LNCaP clone FGC (cell line): ENCODE measurements at places on chromosomes 4 and X.

DNA sequence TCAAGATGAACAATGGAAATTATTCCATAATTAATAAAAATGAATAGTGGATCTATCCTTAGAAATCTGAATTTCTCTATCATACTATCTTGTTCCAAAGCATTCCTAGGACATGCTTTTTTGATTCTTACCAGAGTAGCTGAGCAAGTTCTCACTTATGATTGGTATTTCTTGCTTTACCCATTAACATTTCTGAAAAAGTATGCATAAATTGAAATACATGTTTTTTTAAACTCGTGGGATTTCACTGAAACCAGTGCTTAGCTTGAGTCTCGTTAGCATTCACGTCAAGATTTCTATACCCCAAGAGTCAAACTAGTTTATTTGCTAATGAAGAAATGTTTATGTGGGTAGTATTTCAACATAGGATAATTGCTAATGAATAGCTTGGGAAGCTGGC is 89.0 kb downstream of the ELOVL6 start:
- DNase-seq, result no peak

DNA sequence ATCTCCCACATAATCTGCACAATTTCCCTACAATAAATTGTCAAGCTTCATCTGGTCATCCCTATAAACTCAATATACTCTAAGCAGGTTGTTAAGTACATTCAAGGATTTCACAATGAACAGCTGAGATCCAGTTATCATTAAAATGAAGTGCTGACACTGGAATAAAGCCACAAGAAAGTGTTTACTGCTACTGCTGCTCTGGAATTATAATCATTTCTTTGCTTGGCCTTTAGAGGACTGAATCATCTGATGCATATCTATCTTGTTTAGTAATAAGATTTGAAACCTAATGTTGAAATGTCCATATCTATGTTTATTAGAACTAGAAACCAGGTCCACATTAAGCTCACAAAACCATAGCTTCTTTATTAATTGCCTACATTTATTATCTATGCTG is 338.6 kb upstream of the ZFP42 start:
- no peak for DNase-seq

DNA sequence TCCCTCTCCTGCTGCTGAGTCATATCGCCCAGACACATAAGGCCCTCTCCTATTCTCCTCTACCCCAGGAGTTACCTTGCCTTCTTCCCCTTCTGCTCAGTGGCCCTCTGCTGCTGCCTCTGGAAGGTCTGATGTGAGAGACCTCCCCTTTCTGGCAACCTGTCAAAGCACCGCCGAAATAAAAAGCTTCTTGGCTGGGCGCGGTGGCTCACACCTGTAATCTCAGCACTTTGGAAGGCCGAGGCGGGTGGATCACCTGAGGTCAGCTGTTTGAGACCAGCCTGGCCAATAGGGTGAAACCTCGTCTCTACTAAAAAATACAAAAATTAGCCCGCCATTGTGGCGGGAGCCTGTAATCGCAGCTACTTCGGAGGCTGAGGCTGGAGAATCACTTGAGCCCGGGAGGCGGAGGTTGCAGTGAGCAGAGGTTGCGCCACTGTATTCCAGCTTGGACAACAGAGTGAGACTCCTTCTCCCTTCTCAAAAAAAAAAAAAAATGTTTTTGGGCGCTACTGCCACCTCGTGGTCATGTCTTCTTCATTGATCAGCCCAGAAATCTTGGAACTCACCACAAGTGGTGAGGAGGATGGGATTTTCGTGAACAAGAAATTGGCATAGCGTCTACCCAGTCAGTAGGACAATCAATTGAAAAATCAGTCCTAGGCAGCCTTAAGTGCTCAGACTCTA is 8.6 kb upstream of the ZXDA start:
- no peak for DNase-seq

DNA sequence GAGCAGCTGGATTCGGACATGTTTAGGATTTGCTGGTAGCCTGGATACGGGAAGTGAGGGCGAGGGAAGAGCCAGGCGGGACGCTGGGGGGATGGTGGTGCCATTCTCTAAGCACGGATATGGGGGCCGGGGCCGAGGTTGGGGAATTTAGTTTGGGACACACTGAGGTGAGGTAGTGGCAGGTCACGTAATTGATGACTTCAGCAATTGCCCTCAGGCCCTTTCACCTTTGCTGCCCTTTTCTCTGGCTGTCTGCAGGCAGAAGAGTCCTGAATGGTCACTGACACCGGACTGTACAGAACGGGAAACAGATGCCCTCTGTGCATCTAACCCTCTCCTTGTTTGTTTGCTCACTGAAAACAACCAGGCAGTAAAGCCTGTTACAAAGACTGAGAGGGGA is 16.9 kb upstream of the HMGB3 start:
- peak; percentile 18 for DNase-seq
